Stimulated activated CD8-positive, alpha-beta memory T cell treated with anti-CD3 and anti-CD28 coated beads, Interleukin-2, amount 100 ng/mL, for 1 hour (primary cell): ENCODE measurements at places on chromosomes 4 and X.

GRCh38 chr4:80655662-80656061 lies 320.1 kb downstream of the CFAP299 start:
- no peak for DNase-seq

DNA sequence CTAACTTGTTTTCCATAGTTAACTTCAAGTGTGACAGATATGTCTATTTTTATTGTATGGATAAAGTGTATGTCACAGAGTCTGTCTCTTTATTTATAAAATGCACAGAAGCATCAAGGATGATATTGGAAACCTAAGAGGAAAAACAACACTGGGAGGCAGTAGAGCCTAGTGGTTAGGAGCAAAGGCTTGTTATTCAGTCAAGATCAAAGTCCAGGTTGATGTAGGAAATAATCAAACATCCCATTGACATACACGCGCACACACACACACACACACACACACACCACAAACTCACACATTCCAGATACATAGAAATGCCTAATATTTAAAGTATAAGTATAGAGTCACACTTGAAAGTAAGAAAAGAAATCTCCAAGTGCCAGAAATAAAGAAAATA lies 206.8 kb downstream of the CHRDL1 start:
- no peak for DNase-seq

DNA sequence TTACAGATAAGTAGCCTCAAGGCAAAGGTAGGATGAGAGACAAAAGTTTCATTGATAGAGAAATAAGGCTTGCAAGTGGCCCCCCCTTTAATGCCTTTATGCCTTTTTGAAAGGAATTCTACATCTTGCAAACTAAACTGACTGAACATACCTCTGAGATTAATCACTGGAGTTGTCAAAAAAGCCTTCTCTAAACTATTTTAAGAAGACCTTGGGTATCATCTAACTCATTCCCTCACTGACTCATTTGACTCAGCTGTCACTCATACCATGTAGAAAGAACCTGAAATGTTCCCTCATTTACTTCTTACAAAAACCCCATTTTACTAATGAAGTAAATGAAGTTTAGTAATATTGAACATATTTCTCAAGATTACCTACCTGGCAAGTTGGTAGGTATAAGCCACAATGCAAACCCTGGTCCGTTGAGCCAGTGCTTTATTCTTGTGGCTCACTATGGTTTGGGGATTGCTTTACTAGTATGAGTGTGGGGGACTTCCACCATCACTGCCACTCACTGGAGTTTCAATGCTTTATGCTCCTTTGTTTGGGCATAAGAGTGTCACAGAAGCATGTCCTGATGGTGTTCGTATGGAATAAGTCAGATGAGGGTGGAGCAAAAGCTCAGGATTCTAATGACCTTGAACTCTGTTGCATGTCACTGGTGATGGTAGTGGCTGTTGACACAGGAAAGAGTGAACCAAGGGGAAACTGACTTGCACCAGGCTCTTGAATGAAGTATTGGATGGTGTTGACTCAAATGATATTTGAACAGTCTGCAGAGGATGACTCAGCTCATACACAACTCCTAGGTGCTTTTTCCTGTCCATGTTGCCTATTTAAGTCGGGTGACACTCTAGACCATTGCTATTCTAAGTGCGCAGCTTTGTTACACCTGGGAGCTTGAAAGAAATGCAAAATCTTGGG lies 305.5 kb upstream of the EMCN start:
- no peak for DNase-seq

- DNase-seq = no peak
Observed at GRCh38 chrX:13545726-13546125, 23.7 kb upstream of the EGFL6 start.

DNA sequence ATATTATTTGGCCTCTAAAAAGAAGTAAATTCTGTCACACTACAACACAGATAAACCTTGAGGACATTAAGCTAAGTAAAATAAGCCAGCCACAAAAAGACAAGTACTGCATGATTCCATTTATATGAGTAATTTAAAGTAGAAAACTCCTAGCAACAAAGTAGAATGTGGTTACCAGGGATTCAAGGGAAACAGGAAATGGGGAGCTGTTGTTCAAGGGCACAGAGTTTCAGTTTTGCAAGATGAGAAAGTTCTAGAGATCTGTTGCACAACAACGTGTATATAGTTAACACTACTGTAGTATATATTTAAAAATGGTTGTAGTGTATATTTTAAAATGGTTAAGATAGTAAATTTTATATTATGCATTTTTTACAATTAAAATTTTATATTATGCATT lies 25.4 kb downstream of the SEC31A start:
- no peak for DNase-seq

DNA sequence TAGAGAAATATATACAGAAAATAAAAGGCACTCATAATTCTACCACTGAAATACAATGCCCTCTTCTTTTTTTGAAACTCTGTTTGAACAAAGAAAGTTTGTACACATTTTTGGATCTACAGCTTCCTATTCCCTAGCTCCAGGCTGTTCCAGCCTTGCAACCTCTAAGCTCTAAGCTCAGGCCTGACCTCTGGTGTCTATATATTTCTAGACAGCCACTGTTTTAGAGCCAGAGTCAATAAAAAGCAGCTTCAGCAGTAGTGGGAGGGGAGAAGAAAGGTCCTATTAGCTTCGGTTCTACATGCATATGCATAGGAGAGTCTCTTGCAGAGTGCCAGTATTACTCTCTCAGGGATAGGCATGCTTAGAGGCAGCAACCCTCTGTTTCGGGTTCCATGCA lies 39.7 kb downstream of the CLDN2 start:
- no peak for DNase-seq

DNA sequence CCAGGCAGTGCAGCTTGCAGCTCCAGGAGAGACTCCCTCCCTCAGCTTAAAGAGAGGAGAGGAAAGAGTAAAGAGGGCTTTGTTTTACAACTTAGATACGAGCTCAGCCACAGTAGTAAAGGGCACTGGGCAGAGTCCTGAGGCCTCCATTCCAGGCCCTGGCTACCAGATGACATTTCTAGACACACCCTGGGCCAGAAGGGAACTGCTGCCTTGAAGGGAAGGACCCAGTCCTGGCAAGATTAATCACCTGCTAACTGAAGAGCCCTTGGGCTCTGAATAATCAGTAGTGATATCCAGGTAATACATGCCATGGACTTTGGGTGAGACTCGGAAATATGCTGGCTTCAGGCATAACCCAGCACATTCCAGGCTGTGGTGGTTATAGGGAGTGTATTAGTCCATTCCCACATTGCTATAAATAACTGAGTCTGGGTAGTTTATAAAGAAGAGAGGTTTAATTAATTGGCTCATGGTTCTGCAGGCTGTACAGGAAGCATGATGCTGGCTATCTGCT lies 15.3 kb upstream of the SLC16A2 start:
- DNase-seq = no peak

GRCh38 chr4:141352909-141353525 lies 132.3 kb downstream of the ZNF330 start:
- DNase-seq = no peak

DNA sequence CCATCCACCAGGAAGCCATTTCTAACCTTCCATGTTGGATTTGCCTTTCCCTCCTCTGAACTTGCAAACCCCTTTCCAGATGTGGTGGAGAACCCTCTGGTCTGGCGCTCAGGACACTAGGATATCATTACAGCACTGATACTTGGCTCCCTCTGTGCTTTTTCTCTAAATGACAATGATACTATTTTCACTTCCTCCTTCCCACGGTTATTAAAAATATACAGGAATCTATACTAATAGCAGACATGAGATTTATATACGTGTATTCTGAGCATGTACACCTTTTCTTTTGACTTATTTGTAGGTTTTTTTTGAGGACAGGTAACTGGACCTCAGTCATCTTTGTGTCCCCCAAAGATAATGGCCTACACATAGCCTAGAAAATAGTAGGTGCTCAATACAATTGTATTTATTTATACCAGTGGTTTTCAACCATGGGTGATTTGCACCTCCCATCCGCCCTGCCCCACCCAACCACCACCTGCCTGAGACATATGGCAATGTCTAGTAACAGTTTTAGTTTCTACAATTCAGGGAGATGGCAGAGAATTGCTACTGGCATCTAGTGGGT lies 60.4 kb upstream of the PLAC8 start:
- DNase-seq = no peak

- no peak for DNase-seq
Observed at GRCh38 chr4:15500701-15501100, 31.0 kb downstream of the CC2D2A start.

DNA sequence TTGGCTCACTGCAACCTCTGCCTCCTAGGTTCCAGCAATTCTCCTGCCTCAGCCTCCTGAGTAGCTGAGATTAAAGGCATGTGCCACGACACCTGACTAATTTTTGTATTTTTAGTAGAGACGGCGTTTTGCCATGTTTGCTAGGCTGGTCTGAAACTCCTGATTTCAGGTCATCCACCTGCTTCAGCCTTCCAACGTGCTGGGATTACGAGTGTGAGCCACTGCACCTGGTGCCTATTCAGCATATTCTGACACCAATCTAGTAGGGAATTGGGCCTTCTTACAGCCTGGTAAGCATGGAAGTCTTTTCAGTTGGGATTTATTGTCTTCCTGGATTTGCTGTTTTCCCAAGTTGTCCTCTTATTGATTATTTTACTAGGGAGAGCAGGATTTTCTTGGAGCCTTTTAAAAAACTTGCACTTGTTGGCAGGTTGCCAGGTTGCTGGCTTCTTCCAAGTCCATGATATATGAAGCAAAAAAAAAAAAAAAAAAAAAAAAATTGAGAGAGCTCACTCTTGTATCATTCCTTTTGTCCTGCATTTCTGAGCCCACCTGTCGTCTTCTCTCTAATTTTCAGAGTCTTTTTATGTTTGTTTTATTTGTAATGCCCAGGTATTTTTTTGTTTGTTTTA lies 43.7 kb downstream of the TMPRSS11E start:
- DNase-seq = no peak

DNA sequence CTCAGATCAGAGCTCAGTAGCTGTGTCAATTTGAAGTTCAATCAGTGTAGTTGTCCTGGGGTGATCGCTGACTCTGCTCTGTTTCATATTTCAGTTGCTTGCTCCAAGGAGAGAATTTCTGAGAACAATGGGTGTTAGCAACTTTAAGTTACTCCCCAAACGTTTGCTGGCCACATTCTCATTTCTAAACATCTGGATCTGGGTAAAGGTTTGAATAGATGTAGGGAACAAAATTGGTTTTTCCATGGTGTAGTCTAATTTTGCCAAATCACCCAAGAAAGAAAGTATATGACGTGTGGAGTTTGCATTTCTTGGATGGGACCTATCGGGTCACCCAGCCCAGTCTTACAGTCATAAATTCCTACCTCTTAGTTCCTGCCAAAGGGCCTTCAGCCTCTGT lies 103.7 kb downstream of the AKAP4 start:
- DNase-seq = no peak

- DNase-seq = no peak
Observed at GRCh38 chrX:63743596-63743995, 41.4 kb downstream of the ARHGEF9 start.

GRCh38 chr4:109864134-109864533 lies 16.2 kb downstream of the LRIT3 start:
- DNase-seq = no peak

DNA sequence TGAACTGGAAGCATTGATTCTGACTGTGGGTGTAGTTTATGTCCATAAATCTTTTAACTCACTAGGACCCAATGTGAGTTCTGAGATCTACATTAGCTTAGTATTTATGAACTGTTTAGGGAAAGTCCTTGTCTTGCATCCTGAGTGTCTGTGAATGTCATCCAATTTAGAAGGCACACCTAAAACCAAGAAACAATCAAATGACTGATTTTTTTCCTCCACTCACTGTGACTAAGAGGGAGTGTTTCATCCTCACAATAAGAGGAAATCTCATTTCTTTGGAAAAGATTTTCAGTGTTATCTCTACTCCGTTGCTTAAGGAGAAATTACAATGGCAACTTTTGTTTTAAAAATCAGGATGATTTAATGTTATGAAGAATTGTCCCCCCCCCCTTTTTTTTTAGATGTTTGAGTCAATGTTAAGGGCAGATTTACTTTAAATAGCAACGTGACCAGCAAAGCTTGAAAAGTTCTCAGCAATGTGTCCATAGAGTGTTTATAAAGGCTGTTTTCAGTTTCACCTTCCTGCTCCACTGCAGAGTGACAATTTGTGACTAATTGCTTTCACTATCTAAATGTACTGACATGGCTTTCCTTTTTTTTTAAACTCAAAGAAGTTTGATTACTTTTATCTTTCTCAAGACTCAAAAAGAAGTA lies 173.0 kb downstream of the SPCS3 start:
- DNase-seq = no peak

- DNase-seq = no peak
Observed at GRCh38 chr4:165385126-165385525, 6.3 kb downstream of the CPE start.

GRCh38 chr4:94214703-94215319 lies 7.1 kb downstream of the SMARCAD1 start:
- DNase-seq = no peak

GRCh38 chr4:15469402-15470127 lies at the start of gene CC2D2A:
TSS of gene CC2D2A (plus strand) at chr4:15469882. CDS start at chr4:15475933, 6,051 bp downstream.
- no peak for DNase-seq

DNA sequence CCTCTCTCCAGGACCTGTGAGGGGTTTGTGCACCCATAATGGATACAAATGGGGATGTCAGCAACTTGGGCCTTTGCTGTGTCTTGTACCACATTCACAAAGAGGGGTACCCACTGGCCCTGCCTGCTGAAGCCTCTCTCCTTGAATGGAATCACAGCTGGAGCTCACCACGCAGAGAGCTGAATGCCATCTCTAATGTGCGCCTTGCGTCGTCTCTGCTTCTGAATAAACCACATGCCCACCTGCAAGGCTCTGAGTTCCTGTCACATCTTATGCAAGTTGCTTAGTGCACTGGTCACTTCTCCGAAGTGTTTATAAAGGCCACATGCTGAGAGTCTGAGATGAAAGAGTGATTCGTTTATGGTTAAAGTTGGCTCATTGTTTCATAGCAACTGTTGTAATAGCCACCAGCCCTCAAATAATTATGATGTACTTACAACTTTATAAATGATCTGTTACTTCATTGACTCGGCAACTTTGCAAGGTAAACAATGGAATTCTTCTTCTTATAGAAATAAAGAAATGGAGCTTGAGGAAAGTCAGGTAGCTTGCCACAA lies 6.2 kb upstream of the PUDP start:
- DNase-seq = no peak

GRCh38 chrX:121308276-121308805 lies 260.9 kb downstream of the GLUD2 start:
- no peak for DNase-seq

- no peak for DNase-seq
Observed at GRCh38 chr4:121958777-121959176, 6.9 kb upstream of the TRPC3 start.

DNA sequence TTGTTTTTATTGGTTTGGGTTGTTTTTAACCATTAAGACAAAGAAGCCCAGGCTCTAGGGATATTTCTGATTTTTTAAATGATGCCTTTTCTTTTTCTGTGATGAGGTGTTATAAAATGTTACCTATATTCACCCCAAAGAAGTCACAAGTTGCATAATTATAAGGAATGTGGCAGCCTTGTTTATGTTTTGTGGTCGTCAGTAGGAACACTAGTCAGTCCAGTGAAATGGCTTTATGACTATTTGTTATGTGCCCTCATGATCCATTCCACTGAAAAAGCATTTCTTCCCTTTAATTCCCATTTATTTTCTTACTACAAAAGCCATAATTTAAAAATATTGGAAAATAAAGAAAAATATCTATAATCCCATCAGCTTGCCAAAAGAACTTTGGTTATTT lies 34.4 kb downstream of the CC2D2A start:
- no peak for DNase-seq

GRCh38 chrX:16838202-16839066 lies 31.7 kb downstream of the RBBP7 start:
- no peak for DNase-seq

- DNase-seq = no peak
Observed at GRCh38 chrX:124228849-124229248, 103.6 kb upstream of the TEX13D start.

GRCh38 chr4:87009095-87009648 lies 74.4 kb downstream of the AFF1 start:
- DNase-seq = no peak
